ENCODE measurements at places on chromosomes 3 and 15. TPM values are rescaled to one million over a fixed set of nuclear protein-coding genes. Genes with fewer than 3 reads are reported as not detected.

PAQR5 gene
- 3.4 TPM for total RNA-seq

DLG1 gene
- total RNA-seq, result 167 TPM

RYR3 gene
- not detected for total RNA-seq

OSTN gene
- not detected for total RNA-seq

SLC35G2 gene
- 4.2 TPM for total RNA-seq

CCRL2 gene
- total RNA-seq, result 1.0 TPM

CCDC9B gene
- total RNA-seq, result 0.95 TPM

SAMMSON gene
- total RNA-seq, result not detected

SCAPER gene
- total RNA-seq, result 28.3 TPM

CCDC66 gene
- total RNA-seq, result 28.6 TPM

LXN gene
- not detected for total RNA-seq

KCNMB2 gene
- total RNA-seq, result not detected

SPTBN5 gene
- 2.3 TPM for total RNA-seq

CLEC3B gene
- 1.1 TPM for total RNA-seq

PHLDB2 gene
- total RNA-seq, result 59.9 TPM

CATSPER2 gene
- total RNA-seq, result 1.4 TPM

Data from Caco-2 (cell line).